ENCODE measurements at places on chromosomes 2 and 18. TPM values are rescaled to one million over a fixed set of nuclear protein-coding genes. Genes with fewer than 3 reads are reported as not detected.

DNA sequence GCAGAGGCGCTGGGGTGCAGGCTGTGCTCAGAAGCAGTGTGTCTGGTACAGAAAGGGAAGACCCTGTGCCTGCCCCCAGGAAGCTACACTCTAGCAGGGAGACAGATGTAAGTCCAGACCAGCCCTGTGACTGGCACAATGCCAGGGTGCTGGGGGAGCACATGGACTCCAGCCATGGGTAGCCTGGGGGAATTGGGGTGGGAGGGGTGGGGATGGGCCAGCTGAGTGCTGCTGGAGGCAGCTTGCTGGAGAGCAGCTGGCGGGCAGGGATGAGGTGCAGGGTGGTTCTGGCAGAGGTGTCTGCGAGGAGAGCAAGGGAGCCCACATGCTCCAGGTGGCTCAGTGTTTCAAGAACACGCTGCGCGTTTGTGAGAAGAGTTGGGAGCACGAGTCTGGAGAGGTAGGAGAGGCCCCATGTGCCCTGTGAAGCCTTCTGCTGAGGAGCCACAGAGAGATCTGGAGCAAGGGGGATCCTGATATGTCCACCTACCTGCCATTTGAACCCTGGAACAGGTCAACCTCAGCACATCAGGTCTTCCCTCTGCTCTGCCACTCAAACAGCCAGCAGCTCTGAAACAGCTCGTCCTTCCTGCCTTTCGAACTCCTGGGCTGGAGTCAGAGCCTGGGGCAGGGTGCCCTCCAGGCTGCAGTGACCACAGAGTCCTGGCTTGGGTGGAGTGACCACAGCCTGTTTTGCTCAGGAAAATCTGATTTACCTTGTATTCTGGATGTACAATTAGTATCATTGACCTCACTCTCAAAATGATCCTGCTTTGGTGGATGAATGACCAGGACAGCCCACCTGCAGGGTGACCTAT, 15.1 kb downstream of the ALLC start:
- peak; percentile 76 for DNase-seq

TUBA3D gene
- total RNA-seq = not detected

CHRNG gene
- total RNA-seq = not detected

AMER3 gene
- total RNA-seq = not detected

KANSL1L gene
- total RNA-seq = 28.8 TPM

BCL11A gene
- total RNA-seq = 0.71 TPM

ANKRD23 gene
- 2.9 TPM for total RNA-seq

DNA sequence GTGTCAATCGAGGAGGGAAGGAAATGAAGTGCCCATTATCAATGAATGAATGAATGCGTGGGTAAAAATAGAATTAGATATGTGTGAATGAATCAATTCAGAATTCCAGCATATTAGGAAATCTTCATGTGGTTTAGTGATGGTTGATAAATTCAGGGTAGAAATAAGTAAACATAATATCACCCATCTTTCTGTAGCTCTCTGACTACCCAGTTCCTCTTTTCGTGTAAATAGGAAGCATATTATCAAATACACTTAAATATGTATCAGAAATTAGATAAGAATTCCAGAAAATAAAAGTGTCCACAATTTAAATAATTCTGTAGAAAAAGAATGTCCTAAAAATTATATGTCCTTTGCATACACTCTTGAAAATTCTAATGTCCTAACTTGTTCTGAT, 552.9 kb upstream of the LRATD1 start:
- DNase-seq = no peak

DNA sequence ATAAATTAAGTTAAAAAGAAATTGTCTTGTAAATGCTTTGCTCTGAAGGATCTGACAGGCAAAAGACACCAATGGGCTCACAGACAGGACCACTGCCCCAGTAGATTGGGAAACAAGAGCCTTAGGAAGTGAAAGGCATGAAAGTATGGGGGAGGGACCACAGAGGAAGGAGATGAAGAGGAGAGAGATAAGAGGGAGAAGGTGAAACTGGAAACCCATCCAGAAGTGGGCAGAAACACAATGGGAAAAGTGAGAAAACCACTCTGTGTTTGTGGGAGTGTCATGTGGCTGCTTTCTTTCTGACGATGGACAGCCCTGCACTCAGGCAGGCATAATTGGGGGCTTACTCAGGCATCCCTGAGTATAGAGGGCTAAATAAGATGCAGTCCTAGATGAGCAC, 101.5 kb upstream of the STON1 start:
- DNase-seq = no peak

DNA sequence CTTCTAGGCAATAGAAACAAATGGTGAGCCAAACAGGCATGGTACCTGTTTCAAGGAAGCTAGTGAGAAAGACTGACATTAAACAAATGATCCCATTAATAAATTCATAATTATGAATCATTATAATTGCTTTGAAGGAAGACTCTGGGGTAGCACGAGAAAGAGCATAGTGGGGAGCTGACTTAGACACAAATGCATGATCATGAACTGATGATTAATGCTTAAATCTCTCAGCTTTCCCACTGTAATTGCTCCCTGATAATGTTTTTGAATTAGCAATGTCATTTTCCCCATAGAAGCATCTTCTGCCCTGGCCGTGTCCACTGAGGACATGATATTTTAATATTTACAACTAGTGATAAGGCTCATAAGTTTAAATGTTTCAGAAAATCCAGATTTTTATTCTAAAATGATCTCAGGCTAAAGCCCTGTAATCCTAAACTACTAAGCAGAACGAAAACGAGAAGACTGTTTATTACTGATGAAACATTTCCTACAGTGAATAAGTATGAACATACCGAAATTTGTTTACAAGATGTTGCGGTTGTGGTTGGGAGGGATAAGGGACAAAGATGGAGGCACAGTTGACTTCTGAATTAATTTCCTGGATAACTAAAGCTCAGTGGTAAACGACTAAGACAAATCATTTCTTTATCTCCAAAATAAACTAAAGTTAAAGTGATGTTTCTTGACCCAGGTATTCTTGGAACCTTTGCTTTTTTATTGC, 47.3 kb upstream of the TACR1 start:
- DNase-seq = no peak

TMEM247 gene
- not detected for total RNA-seq

DNA sequence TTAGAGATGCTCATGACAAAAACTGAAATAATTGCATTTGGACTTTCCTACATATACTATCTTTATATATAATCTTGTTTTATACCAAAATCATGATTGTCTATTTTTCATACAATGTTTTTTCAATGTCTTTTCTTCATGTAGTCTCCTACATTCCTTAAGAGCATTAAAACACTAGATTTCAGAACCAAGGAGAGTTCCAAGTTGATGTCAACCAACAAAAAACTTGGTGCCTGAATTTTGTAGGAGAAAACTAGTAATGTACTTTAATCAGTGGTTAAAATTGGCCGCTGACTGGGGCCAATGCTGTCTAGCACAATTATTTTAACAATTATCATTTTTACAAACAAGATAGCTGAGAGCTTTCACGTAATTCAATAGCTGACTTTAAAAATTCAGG, 678.8 kb downstream of the DCC start:
- DNase-seq = no peak

NMUR1 gene
- 7.4 TPM for total RNA-seq

DNA sequence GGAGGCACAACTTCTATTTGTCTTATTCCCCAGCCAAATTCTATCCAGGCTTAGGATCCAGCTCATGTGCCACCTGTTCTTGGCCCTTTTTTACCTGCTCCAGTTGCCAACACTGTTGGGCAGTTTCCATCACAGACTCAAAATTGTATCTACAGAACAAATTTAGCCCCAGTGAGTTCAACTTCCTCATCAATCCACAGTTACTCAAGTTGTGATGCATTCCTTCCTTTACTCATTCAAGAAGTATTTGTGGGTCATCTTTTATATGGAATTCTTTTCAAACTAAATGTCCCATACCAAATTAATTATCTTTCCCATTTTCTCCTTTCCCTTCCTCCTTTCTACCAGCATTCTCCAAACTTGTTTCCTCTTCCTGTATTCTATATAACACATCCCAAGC, 12.7 kb upstream of the DDX18 start:
- no peak for DNase-seq

DNA sequence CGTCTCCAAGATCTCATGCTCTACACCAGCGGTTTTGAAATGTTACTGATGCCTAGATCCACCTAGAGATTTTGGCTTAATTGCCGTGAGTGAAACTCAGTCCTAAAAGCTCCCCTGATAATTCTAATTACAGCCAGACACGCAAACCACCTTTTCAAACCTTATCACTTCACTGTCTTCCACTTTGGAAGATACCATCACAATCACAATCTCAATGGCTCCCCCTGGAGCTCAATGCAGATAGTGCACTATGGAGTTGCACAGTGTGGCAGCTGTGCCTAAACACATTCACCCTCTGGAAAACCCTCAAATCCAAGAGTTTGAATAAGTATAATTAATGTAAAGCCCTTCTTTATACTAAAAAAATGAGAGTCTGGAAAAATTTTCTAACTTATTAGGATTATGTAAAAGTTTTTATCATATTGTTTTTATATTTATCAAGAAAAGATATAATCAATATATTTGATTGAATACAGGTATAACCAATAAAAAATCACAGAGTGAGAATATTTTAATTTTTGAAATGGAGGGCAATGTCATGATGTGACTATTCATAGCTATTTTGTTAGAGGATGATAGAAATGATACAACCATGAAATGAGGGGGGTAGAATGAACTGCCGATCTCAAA, 102.9 kb upstream of the SLC8A1 start:
- no peak for DNase-seq

DNA sequence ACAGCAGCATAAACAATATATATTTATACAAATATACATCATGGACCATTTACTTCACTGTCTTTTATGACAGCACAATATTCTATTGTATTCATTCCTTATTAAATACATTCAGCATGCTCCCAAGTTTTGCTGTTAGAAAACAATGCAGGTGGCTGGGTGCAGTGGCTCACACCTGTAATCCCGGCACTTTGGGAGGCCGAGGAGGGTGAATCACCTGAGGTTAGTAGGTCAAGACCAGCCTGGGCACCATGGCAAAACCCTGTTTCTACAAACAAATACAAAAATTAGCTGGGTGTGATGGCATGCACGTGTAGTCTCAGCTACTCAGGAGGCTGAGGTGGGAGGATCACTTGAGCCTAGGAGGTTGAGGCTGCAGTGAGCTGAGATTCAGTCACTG, 39.0 kb downstream of the NPC1 start:
- no peak for DNase-seq

MRPS5 gene
- total RNA-seq = 32.2 TPM

- peak; percentile 42 for DNase-seq
These were observed 238.7 kb downstream of the VAPA start for GRCh38 chr18:10152475-10152874.

- DNase-seq = no peak
These were observed 104.5 kb downstream of the EPHA4 start for GRCh38 chr2:221467610-221468009.

DNA sequence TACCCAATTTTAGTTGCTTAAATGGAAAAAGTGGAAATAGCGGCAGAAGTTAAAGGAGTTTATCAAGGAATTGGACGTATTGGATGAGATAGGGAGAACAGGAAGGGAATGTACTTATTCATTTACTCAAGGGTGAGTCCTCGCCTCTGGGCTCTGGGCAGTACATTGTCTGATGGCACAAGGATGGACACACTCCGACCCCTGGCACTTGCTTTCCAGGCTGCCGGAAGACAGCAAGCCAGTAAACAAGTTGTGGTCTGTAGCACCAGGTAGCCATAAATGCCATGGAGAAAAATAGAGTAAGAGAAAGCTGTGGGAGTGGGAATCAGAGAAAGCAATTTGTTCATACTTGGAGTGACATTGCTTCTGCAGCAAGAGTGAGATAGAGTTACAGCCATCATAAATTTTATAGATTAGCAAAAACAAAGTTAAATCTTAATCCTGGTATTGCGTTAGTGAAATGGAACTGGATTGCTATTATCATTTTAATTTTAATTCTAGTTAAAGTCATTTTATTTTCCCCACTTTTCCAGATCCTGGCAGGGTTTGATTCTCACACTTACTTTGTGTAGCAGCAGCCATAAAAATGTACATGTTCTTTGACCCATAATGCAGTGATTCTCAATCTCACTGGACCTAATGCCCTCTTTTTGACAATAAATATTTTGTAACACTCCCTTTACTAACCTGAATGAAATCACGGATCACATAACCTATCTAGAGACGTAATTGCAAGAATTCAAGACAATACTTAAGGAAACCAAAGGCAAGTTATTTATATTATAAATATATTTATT, 135.8 kb upstream of the BCL2L11 start:
- no peak for DNase-seq

IL1RN gene
- total RNA-seq = 1.7 TPM

DNA sequence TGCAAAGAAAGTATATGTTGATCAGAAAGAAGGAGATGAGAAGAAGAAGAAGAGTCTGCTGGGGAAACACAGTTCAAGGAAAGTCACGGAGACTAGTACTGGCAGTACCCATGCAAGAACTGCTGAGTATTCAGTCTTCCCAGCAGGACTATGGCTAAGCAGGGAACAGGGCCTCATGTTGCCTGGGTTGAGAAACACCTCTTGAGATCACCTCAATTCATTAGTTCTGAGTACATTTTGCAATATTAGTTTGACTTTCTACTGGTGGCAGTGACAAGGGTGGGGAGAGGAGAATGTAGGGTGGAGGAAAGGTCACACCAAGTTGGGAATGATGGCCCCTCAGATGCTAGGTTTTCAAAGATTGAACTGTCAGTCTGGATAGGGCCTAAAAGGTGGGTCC, 50.5 kb downstream of the MRPL33 start:
- no peak for DNase-seq

Measured in posterior vena cava (tissue), 2 donors.